ENCODE measurements at places on chromosomes 3 and 15. TPM values are rescaled to one million over a fixed set of nuclear protein-coding genes. Genes with fewer than 3 reads are reported as not detected.

DNA sequence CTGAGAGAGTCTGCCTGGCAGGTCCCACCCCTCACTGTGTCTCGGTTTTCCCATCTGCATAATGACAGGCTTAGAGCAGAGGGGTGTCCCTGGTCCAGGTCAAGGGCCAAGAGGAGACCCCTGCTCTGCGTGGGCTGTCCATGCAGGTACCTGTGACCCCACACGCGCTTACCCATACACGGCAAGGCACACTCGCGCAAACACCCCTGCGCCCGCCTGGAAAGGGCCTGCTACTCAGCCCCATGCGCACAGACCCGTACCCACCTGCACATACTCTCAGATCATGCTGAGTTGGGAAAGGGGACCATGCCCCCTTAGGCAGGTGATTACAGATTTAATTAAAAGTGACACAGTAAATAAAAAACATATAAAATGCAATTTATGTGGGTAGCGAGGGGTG lies 23.4 kb upstream of the TMEM115 start:
- DNase-seq: no peak

The MUC13 gene
- total RNA-seq: 0.66 TPM

DNA sequence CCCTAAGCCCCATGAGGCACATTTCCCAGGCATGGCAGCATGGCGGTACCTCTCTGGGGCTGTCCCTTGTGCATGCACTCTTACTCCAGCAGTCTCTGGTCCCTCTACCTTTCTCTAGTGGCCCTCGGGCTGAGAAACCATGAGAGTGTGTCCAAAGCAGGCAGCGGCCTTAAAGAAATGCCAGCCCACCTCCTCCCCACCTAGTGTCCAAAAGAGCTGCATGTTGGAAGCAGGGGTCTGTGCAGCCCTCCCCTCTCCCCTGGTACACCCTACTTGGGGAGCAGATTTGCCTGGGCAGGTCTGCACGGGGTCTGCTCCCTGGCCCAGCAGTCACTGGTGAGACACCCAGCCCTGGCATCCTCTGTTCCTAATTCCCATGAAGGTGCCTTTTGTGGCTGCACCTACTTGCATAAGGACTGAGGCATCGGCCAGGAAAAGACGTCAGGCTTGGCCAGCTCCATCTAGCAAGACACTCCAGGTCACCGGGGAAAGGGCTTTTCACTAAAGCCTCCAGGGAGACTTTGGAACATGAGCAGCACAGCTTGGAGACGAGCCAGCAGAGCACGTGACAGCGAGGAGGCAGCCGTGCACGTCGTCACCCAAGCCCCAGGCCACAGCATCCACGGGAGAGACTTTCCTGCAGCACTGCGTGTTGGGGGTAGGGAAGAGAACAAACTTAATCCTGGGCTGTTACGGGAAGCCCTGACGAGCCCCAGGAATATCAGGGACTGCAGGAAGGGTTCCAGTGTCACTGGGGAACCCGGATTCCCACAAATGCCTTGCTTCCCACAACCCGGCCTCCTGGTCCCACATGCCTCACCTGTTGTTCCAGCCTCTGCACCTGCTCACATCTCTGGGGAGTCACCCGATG lies 38.8 kb downstream of the TM2D3 start:
- peak; percentile 59 for DNase-seq

DNA sequence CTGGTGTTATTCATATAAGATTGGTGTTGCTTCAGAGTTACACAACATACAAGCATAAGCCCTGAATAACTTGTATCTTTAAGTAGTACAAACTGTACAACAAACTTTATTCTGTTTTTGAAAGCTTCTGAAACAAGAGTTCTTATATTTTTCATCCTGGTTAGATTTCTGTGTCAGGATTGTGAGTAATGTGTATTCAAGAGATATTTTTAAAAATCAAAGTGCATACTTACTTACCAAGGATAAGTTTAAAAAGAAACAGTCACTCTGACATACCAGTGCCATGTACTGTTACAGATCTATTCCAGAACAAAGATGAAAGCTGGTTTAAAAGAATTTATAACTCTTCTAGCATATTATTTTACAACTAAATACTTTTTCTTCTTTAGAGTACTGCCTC lies 755.1 kb downstream of the ZPLD1 start:
- no peak for DNase-seq

The ADIPOQ gene
- 188 TPM for total RNA-seq

GRCh38 chr3:12977117-12977808 lies 96.0 kb downstream of the IQSEC1 start:
- DNase-seq: no peak

DNA sequence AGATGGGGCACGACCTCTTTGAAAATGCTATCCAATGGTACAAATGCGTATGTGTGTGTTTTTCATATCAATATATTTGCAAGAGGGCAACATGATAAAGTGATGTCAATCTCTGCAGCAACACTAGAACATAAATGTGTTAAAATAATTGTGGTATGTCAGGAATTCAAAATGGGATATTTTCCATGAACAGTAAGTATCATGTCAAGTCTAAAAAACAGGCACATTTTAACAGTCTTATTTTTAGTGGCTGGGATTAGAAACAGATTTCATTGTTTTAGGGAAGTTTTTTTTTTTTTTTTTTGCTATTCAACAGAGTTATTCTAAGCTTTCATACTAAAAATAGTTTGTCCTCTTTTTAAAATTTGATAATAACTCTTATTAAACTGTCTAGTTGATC lies 209.8 kb downstream of the GAP43 start:
- DNase-seq: no peak

The SAMD7 gene
- not detected for total RNA-seq

DNA sequence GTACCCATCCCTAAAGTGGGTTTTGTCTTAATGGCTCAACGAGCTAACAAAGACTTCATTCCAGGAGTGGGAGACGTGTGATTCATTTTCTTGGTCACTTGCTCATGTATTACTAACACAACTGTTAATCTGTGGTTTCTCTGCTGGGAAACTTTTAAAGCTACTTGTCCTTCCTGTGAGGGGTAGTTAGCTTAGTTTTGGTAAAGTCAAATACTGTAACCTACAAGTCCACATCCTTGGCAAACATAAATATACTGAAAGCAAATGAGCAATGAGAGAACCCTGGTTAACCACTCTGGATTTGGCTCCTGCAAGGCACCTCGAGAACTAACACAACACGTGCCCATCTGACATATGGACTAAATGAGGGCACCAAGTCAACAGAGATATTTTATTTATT lies 19.9 kb downstream of the NOX5 start:
- DNase-seq: no peak

DNA sequence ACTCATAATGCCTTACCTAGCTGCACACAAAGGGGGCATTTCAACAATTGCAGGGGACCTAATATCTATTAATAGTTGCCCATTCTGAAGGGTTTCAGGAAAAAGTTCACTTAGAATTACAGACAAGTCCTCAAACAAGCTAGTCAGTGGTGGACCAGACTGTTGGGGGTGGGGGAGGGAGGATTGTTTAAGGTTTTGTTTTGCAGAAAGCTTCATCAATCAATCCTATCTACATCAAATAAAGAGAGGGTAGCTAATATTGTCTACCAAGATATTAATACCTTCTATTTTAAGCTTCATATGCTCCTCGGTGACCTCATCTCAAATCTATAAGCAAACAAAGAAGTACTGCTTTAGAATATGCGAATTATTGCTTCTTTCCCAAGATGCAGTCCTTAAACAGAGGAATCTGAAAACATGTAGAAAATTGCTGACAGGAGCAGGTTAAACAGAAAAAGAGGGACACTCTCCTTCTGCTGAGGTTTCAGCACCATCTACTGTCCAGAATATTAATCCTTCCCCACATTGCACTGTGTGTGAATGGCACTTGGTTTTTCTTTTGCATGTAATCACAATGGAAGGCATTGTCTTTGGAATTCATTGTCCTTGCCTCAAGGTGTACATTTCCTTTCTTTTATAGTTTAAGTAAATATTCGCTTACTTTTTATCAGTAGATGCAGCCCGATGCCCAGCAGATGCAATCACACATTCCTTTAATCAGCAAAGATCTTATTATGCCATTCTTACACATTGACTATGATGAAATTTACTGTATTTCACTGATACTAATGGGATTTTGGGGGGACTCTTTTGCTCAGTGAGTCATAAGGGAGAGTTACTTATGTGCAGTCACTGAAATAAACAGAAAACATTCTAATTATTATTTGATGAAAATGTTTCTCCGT lies 94.7 kb downstream of the IL5RA start:
- no peak for DNase-seq

DNA sequence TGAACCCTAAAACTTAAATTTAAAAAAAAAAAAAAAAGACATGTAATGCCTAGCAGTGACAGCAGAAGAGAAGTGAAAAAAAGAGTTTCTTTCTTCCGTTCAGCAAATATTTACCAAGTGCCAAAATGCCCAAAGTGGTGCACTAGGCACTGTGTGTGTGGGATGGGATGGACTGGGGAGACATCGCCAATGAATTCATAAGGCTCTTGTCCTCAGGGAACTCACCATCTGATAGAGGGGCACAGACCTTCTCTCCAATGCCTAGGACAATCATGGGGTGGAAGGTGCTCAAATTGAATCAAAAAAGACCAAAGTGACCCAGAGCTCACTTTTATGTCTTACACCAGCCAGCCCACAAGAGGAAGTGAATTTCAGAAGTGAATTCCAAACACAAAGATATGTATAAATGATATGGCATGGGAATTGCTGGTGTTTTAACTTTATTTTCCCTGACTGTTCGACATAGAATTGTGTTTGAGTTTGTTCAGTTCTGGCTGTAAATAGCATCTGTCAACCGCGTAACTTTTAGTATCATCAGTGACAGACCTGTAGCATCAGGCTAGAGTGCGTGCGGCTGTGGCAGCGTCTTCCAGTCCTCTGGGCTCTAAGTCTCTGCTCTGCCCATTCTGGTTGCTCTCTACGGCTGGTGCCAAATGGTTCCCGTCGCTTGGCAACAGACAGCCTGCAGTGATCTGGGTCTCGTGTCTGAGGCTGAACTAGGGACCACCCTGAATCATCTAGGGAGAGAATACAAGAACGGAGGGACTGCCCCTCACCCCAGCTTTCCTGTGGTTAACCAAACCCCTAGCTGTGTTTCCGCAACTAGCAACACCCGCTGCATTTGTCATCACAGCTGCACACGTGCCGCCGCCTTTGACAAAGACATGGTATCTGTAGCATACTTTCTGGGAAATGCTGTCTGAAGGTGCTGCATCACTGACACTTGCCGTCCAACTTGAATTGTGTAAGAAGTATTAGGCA lies 154.0 kb upstream of the THBS1 start:
- DNase-seq: no peak

The TRIM42 gene
- total RNA-seq: not detected

- DNase-seq: no peak
Observed at GRCh38 chr15:84910928-84911623, 26.6 kb downstream of the SLC28A1 start.

GRCh38 chr15:39458131-39458530 lies 122.7 kb upstream of the THBS1 start:
- DNase-seq: no peak

The FMN1 gene
- 13.7 TPM for total RNA-seq

GRCh38 chr3:126065876-126066275 lies 18.0 kb downstream of the SLC41A3 start:
- DNase-seq: no peak

GRCh38 chr3:156460206-156460611 lies 94.7 kb downstream of the SSR3 start:
- no peak for DNase-seq

The GRK7 gene
- not detected for total RNA-seq

DNA sequence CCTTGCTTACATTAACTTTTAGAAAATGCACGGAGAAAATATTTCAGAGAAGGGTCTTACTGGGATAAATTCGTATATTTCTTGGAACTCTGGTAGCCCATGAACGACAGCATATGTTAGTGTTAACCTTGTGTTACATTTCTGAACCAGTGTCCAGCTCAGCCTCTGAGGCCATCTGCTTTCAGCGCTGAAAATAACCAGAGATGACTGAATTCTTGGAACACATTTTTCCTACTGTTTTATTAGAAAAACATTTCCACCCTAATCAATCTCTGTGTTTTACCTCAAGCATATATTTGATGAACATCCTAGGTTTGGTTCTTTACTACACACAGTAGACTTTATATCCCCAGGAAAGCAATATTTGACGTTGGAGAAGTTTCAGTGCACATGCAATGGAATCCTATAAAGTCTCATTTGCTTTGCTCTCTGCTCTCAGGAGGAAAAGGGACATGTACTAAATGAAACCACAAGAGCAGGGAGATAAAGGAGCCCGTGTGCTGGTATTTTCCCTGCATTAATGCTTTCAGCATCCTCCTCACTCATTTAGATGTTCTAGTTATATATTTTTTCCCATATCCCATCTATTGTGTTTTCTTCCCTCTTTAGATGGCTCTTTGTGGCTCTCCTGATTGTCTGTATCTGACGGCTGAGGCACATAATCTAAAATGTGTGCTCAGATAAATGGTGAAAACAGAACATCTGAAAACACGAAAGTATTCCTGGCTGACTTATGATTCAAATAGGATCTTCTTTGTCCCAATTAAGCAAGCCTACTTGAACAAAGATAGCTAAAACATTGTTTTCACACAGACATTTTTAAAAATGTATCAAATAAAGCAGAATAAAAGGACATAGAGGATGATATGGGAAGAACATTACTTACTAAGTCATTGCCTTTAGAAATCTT lies 151.7 kb upstream of the KCNMB2 start:
- DNase-seq: no peak

DNA sequence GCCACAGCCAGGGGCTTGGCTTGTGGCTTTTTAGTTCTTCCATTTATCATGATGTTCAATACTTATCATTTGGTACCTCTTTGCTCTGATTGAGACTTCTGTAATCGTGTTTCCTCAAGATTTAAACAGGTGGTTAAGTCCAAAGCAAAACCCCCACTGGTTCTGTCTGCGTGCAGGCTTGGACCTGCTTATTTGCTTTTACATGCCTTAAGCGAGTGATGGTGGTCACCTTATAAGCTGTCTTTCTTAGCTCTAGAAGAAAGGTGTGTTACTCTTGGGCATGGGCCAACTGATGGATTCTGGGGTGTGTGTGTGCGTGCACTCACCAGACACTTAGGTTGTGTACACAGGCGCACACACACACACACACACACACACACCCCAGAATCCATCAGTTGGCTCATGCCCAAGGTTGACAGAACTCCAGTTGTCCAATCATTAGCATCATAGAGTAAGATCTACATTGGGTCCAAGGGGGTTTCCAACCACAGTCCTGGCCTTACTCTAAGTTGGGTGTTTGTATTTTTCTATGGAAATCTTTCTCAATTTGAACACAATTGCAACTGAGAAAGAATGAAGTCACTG lies 1.2 kb downstream of the MYZAP start:
- peak; percentile 21 for DNase-seq

GRCh38 chr15:68298336-68298735 lies 20.8 kb downstream of the FEM1B start:
- no peak for DNase-seq

GRCh38 chr15:35595656-35596055 lies 49.7 kb upstream of the DPH6 start:
- no peak for DNase-seq

The IL1RAP gene
- total RNA-seq: 5.4 TPM

- no peak for DNase-seq
Observed at GRCh38 chr3:35562141-35562540, 77.2 kb upstream of the ARPP21 start.
